ENCODE measurements at places on chromosomes 1 and 21.
A peak's percentile ranks its signal among the peaks of the same experiment; 100 is the strongest.

- DNase-seq, result no peak
Measured at GRCh38 chr1:212271234-212271633, 14.0 kb upstream of the PPP2R5A start.

DNA sequence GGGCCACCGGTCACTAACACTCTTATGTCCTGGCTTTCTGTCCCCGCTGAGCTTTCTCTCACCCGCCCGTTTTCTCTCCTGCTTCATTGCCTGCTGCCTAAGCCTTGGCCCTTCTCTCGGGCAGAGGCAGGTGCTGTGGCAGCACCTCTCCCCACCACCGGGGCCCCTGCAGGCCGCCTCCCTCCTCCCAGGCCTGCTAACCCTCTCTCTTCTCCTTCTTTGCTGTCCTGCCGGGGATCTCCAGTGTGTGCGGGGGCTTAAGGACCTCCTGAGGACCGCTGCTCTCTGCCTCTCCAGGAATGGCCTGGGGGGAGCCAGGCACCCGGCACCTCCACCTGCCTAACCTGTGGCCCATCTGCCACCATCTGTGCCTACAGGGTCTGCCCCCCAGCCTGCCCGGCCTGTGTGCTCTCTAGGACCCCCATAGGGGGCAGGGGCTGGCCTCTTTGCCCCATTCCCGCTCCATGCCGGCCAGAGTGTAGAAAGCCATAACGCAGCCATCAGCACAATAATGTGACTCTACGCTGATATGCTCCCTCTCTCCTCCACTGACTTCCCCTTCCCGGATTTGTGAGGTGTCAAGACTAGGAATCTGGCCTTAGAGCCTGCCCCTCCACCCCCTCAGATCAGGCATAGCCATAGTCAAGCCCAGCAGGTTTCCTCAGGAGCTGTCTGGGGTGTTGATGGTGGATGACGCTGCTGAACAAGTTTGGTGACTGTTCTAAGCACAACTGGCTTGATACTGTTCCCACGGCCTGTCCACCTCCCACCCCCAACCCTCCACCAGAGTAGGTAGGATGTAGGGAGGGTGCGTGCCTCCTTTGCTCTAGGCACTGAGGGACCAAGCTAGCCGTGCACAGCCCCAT lies 6.1 kb upstream of the SFN start:
- DNase-seq, result no peak

- DNase-seq, result peak; percentile 47
Measured at GRCh38 chr1:3530926-3531818, 76.7 kb downstream of the ARHGEF16 start.

DNA sequence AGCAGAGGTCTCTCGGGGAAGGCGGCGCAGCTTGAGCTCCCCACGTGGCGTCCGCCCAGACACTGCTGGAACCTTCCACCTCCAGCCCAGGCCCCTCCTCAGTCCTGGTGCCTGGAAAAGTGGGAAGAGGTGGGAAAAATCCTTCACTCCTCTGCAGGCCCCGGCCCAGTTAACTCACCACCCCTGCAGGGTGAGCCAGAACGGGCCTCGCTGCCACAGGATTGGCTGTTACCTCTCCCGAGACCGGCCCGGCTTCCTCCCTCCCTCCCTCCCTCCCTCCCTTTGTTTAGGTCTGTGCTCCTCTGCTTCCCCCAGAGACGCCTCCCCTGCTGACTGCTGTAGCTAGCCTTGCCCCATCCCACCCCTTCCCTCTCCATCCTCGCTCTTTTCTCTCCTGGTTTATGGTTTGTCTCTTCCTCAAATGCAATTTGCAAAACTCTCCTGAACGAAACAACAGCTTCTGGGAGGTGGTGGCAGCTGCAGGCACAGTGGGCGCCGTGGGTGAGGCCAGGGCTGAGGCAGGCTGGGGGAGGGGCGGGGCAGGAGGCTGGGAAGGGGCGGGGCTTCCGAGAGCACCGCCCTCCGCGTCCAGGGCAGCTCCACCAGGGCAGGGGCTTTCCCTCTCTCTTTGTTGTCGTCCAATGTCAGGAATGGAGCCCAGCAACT lies 6.5 kb downstream of the CAPN9 start:
- DNase-seq, result peak; percentile 48

DNA sequence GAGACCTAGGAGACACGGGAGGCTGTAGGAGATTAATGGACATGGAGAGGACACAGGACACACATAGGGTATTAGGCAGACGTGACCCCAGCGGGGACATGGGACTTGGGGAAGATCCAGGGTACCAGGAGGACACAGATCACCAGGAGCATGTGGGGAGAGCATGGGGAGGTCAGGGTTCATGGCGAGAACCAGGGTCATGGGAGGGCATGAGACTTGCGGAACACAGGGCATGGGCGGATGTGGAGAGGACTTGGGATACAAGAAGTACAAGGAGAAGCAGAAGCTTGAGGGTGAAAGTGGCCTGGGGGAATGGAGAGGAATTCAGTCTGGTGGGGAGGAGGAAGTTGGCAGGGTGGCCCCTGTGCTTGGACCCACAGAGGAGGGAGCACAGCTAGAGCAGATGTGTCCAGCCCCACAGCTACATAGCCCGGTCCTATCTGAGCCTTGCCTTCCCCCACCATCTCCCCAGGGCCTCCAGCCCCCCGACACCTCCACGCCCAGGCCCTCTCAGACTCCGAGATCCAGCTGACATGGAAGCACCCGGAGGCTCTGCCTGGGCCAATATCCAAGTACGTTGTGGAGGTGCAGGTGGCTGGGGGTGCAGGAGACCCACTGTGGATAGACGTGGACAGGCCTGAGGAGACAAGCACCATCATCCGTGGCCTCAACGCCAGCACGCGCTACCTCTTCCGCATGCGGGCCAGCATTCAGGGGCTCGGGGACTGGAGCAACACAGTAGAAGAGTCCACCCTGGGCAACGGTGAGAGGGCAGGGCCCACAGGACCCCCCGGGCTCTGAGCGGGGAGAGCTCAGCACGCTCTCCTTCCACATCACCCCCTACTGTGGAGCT lies 12.1 kb downstream of the TIE1 start:
- no peak for DNase-seq

DNA sequence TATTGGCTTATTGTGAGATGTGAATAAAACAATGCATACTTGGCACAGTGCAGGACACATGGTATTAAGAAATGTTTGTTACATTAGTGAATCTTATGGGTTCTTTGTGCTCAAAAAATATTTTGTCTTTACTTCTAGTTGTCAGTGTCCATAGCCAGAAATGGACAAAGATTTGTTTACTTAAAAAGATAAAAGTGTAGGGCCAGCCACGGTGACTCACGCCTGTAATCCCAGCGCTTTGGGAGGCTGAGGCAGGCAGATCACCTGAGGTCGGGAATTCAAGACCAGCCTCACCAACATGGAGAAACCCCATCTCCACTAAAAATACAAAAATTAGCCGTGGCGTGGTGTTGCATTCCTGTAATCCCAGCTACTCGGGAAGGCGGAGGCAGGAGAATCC lies 654.6 kb upstream of the NEGR1 start:
- no peak for DNase-seq

- no peak for DNase-seq
Measured at GRCh38 chr1:24991697-24992096, 61.6 kb upstream of the RUNX3 start.

DNA sequence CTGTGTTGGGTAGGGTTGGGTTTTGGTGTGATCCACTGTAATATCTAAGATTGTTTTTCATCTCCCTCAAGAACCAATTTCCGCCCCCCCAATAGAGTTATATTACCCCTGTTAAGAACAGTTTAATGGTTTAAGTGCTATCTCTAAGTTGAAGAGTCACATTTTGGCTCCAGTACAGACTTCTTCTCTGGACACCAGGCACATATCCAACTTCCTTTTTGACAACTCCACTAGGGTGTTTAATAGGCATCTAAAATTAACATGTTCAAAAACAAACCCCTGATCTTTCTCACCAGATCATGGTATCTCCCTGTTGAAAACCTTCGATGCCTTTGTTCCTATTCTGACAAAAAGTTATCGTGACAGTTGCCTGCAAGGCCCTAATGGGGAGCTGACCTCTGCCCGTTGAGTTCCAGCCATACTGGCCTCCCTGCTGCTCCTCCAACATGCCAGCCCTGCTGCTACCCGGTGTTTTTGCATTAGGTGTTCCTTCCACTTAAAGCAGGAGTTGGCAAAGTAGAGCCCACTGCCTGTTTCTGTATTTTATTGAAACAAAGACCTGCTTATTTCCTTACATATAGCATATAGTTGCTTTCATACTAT lies 18.6 kb downstream of the USP24 start:
- no peak for DNase-seq

DNA sequence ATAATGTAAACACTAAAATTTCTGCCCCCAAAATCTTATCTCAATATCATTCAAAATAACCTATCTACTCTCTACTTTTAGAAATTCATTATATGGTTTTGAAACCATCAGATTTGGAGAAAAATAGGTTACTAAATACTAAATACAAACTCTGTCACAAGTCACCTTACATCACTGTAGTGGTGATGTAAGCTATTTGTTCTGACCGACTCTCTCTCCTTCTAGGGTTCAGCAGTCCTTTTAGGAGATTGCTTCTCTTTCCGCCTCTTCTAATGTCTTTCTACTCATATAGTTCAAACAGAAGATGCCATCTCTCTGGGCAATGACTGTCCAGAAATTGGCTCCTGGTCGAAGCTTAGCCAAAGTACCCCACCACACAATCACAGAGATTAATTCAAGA lies 93.1 kb downstream of the EPS15 start:
- no peak for DNase-seq
